Activated CD8-positive, alpha-beta memory T cell treated with anti-CD3 and anti-CD28 coated beads, Interleukin-2, amount 50 U/mL, for 48 hours (primary cell): ENCODE measurements at places on chromosomes 7 and 10.

GRCh38 chr10:91013985-91014384 is 93.1 kb upstream of the ANKRD1 start:
- DNase-seq, result no peak

GRCh38 chr7:7119729-7120128 is 62.6 kb upstream of the C1GALT1 start:
- no peak for DNase-seq

DNA sequence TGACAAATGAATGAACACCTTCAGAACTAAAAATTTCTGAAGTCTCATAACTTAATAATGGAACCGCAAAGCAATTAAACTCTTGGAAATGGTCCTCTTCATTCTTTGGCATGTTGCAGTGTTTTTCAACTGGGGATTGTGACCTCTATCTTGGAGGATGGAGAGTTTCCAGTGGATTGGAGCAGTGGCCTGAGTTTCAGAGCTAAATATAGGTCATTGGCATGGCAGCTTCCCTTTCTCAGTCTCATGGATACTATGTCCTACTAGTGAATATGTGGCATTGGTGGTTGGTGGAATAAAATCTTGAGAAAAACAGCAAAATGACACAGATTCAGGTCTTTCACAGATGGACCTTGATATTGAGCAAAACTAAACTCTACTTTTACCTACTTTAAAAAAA is 24.1 kb upstream of the EPC1 start:
- no peak for DNase-seq

- no peak for DNase-seq
Observed at GRCh38 chr10:48291190-48291589, 15.3 kb upstream of the MAPK8 start.

DNA sequence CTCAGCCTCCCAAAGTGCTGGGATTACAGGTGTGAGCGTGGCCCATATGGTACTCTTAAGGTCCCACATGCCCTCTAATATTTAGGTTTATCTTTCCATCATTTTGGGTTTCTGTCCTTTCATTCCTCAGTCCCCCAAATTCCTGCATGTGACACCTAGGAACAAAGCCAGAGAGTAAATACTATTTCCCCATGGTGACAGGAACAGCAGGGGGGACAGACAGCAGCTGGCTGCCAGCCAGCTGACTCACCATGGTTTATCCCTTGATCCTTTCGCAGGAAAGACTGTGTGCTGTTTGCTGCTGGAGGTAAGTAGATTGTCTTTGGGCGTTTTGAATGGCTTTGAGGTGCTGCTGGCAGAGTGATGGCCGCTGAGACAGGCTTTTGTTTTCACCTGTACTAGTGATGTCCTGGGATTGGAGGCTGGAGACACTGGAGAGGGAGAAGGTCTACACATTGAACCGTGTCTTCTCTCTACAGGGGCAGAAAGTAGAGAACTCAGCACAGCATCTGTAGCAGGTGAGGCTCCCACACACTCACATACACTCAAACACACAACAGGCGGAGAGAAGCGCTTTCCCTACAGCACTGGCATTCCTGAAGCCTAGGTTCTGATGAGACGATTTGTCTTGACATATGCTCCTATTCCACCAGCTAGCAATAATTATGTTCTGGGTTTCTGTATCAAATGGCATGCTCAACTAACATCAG is 83.7 kb upstream of the EFCAB10 start:
- DNase-seq, result no peak

GRCh38 chr10:13206546-13207443 is 27.4 kb downstream of the UCMA start:
- DNase-seq, result no peak

DNA sequence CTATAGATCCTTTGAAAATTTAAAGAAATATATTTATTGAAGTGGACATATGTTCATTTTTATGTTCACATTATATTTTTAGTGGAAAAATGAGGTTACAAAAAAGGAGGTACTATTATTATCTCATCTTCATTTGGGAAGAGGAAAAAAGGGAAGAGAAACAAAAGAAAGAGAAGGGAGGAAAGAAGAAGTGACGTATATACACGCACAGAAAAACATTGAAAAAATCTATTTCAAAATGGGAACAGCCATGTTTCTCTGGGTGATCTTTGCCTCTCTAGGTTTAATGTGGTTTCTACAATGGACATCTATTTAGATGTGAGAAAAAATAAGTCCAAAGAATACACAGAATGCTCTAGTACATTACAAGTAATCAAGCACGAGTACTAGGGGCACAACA is 14.8 kb downstream of the ANK3 start:
- DNase-seq, result no peak

- no peak for DNase-seq
Observed at GRCh38 chr10:19628767-19629560, 187.3 kb upstream of the PLXDC2 start.

GRCh38 chr7:157668884-157669767 is 332.3 kb downstream of the DNAJB6 start:
- DNase-seq, result no peak

DNA sequence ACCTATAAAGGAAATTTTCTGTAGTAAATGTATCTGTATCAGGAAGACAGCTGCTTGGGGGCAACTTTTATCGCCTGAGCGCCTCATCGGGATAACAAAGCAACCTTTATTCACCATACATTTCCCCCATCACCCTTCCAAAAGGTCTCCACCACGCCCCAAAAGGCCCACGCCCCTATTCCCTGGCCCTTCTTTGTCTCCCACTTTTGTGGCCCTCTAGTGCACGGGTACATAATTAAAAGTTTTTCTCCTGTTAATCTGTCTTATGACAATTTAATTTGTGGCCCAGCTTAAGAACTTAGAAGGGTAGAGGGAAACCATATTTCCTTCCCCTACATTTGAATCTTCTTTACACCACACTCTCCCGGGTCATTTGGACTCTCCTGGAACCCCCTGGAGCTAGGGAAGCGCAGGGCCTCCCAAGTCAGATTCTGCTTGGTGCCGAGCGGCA is 625 bp downstream of the RP9 start:
- no peak for DNase-seq

- no peak for DNase-seq
Observed at GRCh38 chr10:122699796-122700455, at the start of gene C10orf120. Gene C10orf120 (minus strand): TSS chr10:122699846. CDS start chr10:122699790, 56 bp downstream.

- DNase-seq, result no peak
Observed at GRCh38 chr7:13265271-13265670, 577.8 kb downstream of the ARL4A start.

DNA sequence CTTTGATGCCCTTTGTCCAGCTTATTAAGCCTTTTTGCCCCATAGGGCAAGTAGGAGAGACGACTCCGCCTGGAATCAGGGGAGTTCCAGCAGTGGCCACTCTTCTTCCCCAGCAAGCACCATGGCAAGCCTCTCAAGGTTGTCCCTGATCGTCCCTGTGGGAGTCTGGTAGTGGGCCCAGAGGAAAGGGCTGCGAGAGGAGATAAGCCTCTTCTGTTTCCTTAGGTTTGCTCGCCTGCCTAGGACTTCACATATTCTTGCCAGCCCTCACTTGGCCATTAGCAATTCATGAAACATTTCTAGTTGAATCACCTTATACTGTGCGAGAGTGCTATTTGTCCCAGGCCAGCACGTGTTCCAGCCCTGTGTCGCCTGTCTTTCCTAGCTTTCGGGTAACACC is 47.8 kb upstream of the CPN1 start:
- no peak for DNase-seq

GRCh38 chr10:89164080-89164479 is 43.0 kb downstream of the CH25H start:
- DNase-seq, result no peak

- DNase-seq, result no peak
Observed at GRCh38 chr7:52956379-52956915, 79.0 kb upstream of the POM121L12 start.

- DNase-seq, result no peak
Observed at GRCh38 chr7:179948-180694, 12.2 kb upstream of the FAM20C start.

DNA sequence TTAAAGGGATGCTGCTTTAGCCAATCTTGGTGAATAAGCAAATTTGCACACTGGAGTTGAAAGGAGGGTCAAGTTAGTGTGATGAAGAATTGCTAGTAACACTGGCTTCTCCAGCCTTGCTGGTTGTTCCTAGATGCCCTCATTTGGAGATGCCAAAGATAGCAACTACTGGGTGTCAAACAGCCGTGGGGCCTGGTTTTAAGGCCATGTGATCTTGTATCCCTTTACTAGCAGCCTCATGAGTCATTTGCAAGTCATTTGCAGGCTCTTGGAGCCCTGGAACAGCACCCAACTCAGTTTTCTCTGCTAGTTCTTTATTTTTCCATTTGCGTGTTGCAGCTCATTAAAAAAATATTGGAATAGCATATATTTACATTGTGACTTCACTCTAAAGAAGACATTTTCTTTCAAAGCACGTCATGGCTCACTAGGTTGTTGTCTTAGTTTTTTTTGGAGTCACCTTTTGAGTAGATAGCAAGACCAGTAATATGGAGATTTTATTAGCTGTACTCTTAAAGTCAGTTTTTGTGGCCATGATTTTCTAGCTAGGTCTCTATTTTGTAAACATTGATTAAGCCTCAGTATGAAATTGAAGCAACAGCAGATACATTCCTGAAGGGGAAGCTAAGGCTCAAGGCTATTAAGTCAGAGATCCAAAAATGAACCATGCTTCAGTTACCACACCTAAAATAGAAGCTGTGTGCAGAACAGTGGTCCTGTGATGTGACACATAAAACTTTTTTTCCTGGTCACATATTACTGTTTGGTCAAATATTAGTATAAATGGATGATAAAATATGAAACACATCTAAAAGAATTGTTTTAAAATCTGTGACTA is 1.3 kb downstream of the LSMEM1 start:
- DNase-seq, result no peak

- DNase-seq, result no peak
Observed at GRCh38 chr10:73907841-73908517, 3.0 kb upstream of the PLAU start.

- no peak for DNase-seq
Observed at GRCh38 chr7:157876469-157877285, 539.9 kb downstream of the DNAJB6 start.

DNA sequence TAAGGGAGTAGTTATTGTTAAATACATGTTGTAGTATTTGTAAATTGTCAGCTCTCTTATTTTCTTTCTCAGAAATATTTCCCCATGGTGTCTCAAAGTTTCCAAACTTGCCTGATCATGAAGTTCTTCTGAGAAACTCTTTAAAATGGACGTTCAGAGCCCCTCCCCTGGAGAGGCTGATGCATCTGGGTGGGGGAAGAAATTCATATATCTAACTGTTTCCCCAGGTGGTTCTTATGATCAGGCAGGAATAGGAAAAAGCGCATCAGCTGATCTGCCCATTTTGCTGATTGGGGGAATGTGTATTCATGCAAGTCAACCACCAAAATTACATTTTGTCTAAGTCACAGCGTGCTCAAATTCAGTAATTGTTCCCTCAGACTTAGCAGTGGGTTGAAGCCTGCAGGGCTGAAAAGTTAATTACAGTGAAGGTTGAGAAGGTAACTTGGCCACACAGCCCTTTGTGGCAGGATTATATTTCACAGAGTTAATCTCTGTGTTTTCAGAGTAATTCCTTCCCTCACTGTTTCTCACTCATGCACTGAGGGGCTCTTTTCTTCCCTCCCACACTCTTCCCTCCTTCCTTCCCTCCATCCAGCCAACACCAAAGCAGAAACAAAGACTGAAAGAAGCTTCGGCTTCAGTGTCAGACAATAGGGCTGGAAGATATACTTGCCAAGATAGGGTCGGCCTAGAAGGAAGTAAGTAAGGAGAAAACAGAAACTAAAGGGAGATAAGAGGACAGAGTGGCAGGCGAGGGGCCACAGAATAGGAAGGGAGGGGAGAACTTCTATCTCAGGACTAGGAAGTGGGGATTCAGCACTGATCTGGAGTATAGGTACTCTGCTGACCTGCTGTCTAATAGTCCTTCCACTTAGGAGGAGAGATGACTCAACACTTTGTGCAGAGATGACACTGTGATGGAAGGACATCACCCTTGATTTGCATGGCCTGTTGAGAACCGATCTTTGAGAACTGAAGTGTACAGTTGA is 50.5 kb upstream of the STARD3NL start:
- DNase-seq, result no peak

GRCh38 chr10:33052263-33052875 is 94.3 kb upstream of the ITGB1 start:
- no peak for DNase-seq

DNA sequence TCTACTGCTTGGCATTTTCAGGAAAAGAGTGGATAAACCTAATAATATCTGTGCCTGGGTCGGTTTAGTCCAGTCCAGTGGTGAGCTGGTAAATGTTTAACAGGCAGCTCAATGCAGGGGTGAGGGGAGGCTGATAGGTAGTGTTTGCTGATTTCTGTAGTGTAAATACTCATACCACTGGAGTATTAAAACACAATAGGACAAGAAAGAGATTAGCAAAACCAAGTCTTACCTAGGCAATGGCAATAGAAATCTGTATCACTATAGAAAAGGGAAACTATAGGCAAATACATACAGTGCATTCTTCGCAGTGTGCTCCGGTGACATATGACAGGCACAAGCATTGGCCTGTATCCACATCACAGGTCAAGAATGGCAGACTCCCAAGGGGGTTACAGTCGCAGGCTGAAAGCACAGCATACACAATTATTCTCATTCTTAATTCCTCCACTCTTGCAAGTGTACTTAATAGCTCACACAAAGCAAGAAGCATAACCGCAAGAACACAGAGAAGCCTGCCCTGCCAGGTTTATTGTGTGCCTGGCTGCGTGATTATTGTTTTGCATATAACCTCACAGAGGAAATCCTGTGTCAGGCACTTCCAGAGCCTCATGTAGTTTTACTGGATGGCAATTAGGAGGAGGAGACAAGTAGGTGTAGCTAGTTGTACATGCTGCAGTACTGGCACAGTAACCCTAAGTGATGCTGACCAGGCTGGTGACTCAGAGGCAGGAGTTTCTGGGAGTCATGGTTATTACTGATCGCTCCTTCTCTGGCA is 35.0 kb downstream of the LAMB4 start:
- no peak for DNase-seq

DNA sequence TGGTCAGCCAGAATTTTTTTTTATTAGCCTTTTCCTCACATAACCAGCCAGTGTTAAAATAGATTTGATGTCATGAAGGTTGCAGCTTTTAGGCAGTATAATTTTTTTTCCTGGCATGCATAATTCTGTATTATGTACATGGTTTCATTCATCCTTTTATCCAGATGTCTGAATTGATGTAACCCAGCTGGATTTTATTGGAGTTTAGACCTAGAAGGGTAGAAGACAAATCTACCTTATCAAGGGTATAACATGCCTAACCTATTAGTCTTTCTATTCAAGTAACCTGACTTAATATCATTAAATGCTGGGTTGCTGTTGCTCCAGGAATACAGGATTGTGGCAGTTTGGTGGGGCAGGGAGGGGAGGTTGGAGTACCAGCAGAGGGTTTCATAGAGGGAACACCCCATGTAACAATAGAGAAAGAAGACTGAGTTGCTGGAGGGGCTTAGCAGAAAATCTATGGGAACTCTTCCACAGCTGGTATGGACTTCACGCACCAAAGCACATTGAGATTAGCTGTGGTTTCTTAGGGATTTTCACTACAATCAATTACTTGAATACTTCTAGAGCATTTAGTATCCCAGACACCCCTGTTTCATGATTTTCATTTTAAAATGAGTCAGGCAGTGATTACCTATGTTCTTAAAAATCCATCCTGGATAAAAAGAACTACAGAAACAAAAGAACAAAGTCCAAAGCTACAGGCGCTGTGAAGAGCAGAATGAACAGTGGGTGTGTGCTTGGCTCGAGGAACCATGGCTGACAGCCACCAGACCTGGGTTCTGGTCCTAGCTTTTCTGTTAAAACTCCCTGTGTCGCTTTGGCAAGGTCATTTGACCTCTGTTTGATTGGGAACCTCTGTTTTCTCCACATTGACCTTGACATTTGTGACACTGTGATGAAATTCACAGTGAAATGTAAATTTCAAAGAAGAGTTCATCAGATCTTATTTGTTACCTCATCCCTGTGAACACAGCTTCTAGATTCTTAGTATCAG is 93.5 kb downstream of the CREM start:
- DNase-seq, result peak; percentile 45

- DNase-seq, result peak; percentile 49
Observed at GRCh38 chr10:70585578-70586169, 16.9 kb downstream of the PRF1 start.
